LHCN-M2 (cell line): ENCODE measurements at places on chromosomes 4 and X. TPM values are rescaled to one million over a fixed set of nuclear protein-coding genes. Genes with fewer than 3 reads are reported as not detected.

The EDNRA gene
- total RNA-seq: 36.5 and 39.5 TPM in 2 replicates

The SYP gene
- total RNA-seq: 1.4 and 2.0 TPM in 2 replicates

The TNIP2 gene
- total RNA-seq: 52.5 and 52.9 TPM in 2 replicates

The TRIM60 gene
- total RNA-seq: not detected in 2 replicates

DNA sequence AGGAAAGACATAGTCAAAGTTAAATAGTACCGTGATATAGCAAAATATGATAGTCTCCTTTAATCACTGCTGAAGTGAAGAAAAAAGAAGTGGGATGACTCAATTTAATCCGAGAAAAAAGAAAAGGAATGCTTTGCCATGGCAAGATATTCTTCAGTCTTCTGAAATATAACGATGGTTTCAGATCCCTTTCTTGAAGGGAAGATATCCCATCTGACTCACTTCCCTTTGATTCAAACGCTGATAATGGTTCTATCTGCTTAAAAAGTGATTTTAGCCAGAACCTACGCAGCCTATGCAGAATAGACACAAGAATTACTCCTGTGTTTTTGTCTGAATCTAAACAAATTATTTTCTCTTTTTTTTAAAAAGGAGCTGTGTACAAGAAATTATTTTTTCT, 68.1 kb upstream of the FTHL17 start:
- DNase-seq: no peak

- DNase-seq: no peak
Measured at GRCh38 chrX:153965406-153965805, 6.2 kb downstream of the HCFC1 start.

DNA sequence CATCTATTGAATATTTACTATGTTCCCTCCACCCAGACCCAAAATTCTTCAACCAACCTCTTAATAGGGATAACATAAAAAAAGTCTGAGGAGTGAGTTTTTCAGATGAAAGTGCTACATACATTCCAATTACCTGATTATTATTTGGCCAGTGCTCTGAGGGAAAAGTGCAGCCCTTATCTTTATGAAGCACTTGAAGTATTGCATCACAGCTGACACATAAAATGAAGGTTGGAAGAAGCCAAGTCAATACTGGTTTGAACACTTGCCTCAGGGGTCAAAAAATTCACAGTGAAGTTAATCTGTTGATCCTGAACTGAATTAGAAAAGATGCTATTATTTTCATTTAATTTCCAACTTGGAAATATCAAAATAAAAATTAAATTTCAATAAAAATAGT, 498.9 kb downstream of the INPP4B start:
- DNase-seq: no peak

- DNase-seq: no peak
Measured at GRCh38 chr4:173669460-173670179, 139.6 kb upstream of the HAND2 start.

GRCh38 chr4:48708610-48709009, 71.5 kb downstream of the FRYL start:
- no peak for DNase-seq

GRCh38 chr4:87405211-87405820, 14.3 kb upstream of the HSD17B11 start:
- DNase-seq: no peak

- DNase-seq: peak; percentile 42
Measured at GRCh38 chr4:119210775-119211174, 1.7 kb upstream of the USP53 start.

DNA sequence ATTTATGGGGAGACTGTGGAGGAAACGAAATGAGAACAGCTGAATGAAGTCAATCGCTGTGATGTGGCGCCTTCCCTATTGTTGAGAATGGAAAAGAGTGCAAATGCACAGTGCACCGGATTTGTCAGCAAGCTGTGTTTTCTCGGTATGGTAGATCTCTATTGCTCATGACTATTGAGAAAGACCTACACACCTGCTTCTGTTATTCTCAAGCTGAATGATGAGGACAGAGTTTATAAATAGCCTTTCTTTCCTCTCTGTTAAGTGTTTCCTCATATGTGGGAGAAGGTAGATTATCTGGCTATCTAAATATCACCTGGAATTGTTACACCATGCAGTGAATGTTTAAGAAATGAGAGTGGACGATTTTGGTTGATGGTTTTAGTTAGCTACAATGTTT, 650.7 kb downstream of the IL1RAPL1 start:
- DNase-seq: peak; percentile 31

DNA sequence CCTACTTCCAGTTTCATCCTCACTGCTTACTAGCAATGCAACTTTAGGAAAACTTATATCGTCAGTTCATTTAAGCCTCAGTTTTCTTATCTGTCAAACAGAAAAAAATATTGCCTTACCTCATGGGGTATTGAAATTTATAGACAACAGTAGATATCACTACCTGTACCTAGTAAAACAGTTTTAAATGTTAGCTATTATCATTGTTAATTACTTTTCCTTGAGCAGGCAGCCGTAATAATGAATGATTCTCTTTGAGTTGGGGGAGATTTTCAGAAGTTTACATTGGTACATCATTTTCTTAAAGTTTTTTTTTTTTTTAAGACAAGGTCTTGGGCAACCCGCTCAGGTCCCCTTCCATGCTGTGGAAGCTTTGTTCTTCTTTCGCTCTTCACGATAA, 71.7 kb upstream of the BMPR1B start:
- DNase-seq: no peak
